ENCODE measurements at places on chromosomes 12 and 14.

GRCh38 chr14:66541627-66542026 is 33.7 kb downstream of the GPHN start:
- no peak for DNase-seq

DNA sequence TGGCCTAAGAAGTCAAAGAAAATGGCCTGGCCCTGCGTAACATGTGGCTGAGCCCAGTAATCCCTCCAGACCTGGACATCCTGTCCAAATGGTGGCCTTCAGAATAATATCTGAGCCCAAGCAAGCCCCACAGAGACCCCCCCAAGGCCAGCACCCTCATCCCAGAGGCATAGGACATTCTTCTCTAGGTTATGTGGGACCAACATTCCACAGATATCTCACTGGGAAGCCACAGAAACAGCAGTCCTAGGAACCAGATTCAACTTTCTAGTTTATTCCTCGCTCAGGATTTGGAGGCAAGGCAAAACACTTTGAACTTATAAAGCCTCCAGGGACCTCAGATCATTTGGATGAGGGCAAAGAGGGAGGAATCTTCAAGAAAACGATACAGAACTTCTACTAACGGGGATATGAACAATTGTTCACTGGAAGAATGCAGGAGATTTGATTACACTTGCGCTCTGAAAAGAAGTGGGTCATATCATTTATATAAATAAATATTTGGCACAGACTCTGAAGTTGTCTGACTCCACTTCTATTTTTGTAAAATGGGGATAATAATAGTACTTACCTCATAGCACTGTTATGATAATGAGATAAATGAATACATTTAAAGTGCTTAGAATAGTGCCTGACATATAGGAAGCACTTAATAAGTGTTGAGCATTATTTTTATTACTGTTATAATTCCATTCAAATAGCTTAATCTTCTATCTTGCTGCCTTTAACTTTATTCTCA is 171.5 kb downstream of the NUAK1 start:
- no peak for DNase-seq

GRCh38 chr12:70763666-70764065 is 126.4 kb upstream of the PTPRB start:
- DNase-seq = no peak

DNA sequence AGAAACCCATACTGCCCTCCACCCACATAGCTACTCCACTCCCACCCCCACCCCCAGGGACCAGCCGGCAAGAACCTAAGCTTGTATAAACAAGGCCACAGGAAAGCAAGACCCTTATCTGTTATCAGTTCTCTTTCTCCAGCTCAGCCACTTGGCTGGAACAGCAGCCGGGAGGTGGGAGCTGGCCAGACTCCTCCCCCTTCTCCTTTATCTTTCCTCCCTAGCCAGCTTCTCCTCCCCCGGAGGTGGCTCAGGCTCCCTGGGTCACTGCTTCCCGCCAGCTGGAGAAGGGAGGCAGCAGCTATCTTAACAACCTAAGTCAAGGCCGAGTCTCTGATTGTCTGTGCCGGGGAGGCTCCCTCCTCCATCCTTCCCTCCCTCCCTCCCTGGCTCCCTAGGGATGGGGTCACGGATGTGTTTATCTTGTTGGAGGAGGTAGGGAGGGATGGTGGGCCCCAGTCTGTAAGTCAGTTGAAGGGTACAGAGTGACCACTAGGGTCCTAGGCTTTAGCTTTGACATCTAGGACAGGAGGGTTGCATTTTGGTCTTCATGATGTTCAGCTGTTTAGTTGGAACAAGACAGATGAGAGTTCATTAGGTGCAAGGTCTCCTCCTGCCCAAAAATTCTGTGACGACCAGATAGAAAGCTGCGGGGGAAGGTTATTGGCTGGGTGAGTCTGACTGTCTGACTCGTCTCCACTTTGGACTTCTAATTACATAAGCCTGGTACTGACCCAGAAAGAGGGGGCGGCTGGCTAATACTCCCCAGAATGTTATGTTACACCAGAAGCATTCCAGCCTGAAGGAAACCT is 29.7 kb downstream of the ZFP36L1 start:
- DNase-seq = no peak

DNA sequence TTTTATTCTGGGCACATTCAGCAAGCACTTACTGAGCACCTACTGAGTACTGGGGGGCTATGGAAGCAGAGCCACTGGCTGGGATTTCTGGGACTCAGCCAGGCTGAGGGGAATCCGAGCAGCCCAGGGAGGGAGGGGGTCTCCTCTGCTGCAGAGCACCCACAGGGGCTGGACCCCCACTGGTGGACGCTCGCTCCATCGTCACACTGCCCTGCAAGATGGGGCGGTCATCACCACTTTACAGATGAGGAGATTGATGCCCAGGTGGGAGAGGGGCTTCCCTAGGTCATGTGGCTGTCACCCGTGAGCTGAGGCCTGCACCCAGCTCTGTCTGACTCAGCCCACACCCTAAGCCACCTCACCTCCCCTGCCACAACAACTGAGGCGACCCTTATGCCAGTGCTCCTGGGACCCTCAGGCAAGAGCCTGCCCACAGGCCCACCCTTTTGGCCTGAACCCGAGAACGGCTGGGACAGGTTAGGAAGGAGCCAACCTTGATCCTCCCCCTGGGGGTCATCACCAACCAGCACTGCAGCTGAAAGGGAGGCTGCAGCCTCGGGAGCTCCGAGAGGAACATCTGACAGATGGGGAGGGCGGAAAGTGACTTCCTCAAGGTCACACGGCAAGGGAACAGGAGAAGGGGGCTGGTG is 74.4 kb downstream of the SERPINA3 start:
- no peak for DNase-seq

DNA sequence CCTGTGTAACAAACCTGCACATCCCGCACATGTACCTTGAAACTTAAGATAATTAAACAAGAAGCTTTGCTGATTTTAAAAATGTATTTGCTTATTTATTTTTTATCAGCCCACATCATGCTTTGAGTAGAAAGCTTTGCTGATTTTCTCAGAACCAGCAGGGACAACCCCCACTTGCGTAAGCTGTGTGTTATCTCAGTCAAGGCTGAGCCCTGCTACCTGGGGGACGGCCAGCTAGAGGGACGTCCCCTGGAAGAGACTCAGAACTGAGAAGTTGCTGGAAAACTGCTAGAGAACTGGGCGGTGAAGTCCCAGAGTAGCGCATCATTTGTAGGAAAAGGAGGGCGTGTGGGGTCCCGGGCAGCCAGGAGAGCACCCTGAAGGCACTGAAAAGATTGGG is 4.1 kb upstream of the PLEK2 start:
- DNase-seq = no peak

- no peak for DNase-seq
Observed at GRCh38 chr12:109446-109845, 42.9 kb downstream of the IQSEC3 start.

- DNase-seq = no peak
Observed at GRCh38 chr12:54132976-54133771, 55.6 kb downstream of the SMUG1 start.

DNA sequence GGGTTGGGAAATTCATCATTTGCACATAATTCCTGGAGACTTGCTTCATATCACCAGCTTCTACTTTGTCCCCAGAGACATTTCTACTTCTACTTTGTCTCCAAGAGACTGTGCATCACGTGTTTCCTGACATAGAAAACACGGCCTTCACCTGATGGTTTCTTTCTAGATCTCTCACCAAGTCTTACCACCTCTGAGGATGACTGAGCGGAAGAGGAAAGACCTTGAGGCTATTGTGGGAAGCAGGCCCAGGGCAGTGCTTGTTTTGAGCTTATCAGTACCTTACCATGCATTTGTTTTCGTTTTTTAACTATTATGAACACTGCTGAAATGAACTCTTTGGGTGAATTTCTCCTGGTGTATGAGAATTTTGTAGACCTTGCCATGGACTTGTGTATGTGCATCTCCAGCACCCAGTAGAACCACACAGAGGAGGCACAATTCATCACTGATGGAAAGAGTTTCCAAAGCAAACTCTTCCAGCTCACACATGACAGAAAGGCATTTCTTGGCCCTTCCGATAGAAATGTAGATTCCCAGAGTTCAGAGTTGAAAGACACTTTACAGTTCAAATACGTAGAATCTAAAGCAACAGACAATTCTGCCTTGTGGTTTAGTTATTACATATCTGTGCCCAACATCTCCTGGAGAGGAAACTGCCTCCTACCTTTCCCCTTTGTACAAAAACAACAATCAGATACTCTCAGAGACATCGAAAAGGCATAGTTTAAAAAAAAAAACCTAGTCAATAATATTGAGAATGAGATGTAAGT is 434.7 kb downstream of the FUT8 start:
- DNase-seq = no peak

GRCh38 chr14:105525861-105526775 is at the start of gene TMEM121:
TSS of gene TMEM121 (plus strand) at chr14:105526583. CDS start at chr14:105528835, 2,252 bp downstream.
- peak; percentile 55 for DNase-seq

- no peak for DNase-seq
Observed at GRCh38 chr14:50263321-50263720, 31.9 kb upstream of the SOS2 start.

DNA sequence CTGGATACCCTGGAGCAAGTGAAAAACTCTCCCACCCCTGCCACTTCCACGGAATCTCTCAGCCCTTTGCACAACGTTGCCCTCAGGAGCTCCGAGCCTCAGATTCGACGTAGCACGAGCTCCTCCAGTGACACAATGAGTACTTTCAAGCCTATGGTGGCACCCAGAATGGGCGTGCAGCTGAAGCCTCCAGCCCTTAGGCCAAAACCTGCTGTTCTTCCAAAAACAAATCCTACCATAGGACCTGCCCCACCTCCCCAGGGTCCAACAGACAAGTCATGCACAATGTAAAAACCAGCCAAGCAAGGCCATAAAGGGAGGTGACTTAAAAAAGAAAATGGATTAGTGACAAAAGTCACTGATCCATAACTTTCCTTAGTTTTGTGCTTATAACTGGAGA is 79.7 kb downstream of the KICS2 start:
- no peak for DNase-seq

GRCh38 chr14:80346395-80346794 is 135.1 kb upstream of the DIO2 start:
- no peak for DNase-seq

GRCh38 chr12:69931569-69931968 is 106.5 kb downstream of the MYRFL start:
- no peak for DNase-seq

DNA sequence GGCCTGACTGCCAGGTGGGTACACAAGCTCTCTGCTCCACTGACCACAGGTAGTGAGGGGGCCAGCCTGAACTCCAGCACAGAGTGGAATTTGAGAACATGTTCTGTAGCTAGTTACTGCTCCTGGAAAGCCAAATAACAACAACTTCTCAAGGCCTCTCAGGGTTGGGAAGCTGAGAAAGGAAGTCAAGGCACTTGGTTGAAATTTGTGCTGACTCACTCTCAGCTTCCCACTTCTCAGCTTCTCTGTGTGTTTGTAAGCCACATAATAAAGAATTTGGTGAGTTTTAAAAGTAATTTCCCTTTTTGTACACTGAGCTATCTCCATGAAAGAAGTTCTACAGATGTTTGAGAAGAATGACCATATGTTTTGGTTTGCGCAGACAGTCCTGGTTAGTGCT is 234.9 kb downstream of the KTN1 start:
- DNase-seq = no peak

- no peak for DNase-seq
Observed at GRCh38 chr12:128798571-128799341, 25.0 kb downstream of the SLC15A4 start.

DNA sequence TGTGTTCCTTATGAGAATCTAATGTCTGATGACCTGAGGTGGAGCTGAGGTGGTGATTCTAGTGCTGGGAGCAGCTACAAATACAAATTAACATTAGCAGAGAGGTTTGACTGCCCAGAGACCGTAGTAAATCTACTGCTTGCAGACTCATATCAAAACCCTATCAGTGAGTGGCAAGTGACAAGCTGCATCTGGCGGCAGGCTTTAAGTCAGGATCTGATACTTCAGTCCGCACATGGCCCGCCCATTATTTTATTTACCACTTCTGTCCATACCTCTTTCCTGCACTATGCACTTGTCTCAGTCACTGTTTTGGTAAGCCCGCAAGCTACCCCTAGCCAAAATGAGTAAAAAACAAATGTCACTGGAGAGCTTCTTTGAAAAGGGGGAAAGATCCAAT is 11.4 kb downstream of the CEP128 start:
- no peak for DNase-seq

DNA sequence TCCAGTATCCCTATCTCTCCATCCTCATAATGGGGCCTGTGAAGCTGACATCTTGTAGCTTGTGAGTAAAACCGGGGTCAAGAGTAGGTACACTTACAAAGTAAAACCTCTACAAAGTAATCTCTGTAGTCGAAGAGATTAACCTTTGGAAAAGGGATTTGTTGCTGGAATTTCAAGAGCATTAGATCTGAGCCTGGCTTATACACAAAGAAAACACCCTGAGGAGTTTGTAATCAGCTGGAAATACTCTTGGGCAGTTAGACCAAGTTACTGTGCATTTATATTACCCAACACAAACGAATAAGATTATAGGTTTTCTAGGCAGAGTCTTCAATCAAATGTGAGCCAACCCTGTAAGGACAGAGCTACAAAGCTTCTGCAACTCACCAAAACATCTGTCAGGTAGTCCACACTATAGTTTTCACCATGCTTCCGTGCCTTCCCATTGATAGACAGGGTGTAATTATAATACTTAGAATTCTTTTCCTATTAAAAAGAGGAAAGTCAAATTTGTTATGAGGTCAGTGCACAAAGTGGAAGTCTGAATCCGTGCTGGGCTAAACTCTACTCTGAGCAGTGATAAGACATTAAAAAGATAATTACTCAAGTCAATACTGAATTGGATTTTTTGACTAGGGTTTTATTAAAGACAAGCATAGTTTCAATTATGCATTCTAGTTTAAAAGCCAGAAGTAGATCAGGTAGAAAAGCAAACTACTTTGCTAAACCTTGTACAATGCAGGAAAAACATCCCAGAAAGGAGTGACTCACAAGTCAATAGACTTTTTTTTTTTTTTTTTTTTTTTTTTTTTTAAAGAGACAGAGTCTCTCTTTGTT is 14.6 kb downstream of the GNS start:
- DNase-seq = no peak

- no peak for DNase-seq
Observed at GRCh38 chr12:124722878-124723277, 140.8 kb downstream of the SCARB1 start.

DNA sequence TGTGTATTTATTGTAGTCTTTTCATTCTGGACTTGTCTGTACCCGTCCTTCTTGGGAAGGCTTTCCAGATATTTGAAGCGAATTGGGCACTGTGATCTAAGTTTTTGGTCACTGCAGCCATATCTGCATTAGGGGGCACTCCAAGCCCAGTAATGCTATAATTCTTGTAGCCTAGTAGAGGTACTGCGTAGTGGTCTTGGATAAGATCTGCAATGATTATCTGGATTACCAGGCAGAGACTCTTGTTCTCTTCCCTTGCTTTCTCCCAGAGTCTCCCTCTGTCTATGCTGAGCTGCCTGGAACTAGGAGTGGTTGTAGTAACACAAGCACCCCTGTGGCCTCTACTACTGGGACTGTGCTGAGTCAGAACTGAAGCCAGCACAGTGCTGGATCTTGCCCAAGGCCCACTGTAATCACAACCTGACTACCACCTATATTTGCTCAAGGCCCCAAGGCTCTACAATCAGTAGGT is 30.0 kb downstream of the SLC38A2 start:
- DNase-seq = peak; percentile 57

- no peak for DNase-seq
Observed at GRCh38 chr14:73935666-73936065, 14.2 kb downstream of the FAM161B start.

- no peak for DNase-seq
Observed at GRCh38 chr12:66003951-66004350, 126.6 kb downstream of the LLPH start.

- no peak for DNase-seq
Observed at GRCh38 chr12:91064640-91065039, 6.8 kb upstream of the KERA start.
